CD4-positive, alpha-beta T cell treated with Interleukin-12 subunit alpha and Interleukin-12 subunit beta, for 1 hour (primary cell): ENCODE measurements at places on chromosomes 1 and 21.

- no peak for DNase-seq
Measured at GRCh38 chr1:160149716-160150115, 1.7 kb upstream of the ATP1A4 start.

GRCh38 chr1:80241566-80241965 is 1235.0 kb upstream of the ADGRL4 start:
- no peak for DNase-seq

GRCh38 chr1:89779151-89779940 is 41.5 kb upstream of the LRRC8D start:
- DNase-seq, result no peak

- no peak for DNase-seq
Measured at GRCh38 chr1:7008331-7008730, 223.1 kb downstream of the CAMTA1 start.

GRCh38 chr1:64981601-64982533 is 15.5 kb upstream of the JAK1 start:
- DNase-seq, result no peak

DNA sequence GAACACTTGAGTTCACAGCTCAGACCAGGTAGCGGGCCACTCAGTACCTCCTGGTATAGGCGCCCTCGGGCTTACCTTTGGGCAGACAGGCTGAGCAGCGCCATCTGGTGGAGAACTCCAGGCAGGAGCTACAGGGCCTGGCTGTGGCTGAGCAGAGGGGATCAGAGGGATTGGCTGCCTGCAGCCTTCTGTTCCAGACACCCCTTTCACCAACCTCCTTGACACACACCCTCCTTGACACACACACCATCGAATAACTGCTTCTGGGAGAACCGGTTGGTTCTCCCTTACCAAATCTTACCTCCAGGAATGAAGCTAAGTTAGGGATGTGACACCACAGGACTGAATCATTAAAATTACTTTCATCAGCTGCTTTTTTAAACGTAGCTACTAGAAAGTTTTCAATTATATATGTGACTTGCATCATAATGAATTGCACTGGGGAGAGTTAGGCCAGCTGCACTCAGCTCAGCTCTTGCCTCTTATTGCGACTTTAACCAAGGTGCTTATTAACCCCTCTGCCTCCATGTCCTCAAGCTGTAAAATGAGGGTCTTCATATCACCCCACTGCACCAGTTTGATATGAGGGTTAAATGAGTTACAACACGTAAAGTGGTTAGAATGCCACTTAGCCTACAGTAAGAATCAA is 6.6 kb downstream of the LIN28A start:
- peak; percentile 85 for DNase-seq

GRCh38 chr1:68327414-68327813 is 95.1 kb upstream of the WLS start:
- DNase-seq, result no peak

GRCh38 chr1:227922501-227923352 is 25.0 kb downstream of the WNT9A start:
- DNase-seq, result no peak

DNA sequence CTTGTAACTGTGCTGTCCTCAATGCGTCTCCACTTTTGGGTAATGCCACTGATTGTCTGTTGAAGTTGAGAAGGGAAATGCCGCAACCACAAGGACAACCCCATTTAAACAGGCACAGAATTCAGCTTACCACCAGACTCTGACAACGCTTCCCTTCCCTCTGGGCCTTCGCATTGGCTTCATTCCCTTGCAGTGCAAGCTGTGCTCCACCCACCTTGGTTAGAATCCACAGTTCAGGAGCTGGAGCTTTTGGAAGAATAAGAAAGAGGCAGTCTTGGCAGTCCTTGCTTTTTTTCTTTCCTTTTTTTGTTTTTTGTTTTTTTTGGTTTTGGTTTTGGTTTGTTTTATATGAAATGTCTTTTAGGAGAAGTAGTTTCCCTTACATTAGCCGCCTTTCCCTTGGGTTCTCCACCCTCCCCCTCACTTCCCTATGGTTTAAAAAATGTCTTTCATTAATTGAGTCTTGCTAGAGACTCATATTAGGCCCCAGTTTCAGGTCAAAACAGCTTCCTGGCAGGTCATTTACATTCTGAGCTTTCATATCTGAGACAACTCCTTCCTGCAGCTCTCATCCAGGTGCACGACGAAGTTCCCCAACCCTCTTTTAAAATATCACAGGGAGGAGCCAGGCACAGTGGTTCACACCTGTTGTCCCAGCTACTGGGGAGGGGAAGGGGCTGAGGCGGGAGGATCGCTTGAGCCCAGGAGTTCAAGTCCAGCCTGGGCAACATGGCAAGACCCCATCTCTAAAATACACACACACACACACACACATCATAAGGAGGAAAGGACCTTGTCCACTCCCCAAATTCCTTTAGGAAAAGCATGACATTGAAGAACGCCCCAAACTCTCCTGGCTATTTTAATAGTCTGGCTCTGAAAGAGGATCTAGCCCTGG is 20.7 kb upstream of the LAX1 start:
- peak; percentile 56 for DNase-seq

GRCh38 chr1:19458815-19459417 is 26.4 kb downstream of the CAPZB start:
- DNase-seq, result no peak

- DNase-seq, result no peak
Measured at GRCh38 chr1:197339106-197340060, 71.3 kb downstream of the CRB1 start.

DNA sequence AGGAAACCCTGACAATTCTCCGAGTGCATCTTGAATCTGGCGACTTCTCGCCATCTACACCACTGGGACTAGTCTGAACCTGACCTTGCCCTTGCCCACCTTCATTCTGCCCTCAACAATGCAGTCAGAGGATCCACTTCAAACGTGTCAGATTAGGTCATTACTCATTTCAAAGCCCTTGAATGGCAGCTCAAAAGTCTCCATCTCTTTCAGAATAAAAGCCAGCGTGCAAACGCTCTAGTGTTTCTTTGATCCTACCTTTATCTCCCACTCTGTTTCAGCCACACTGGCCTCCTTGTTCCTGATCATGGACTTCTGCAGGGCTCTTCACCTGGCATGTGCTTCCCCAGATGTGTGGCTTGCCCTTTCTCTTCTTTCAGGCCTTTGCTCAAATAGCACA is 31.3 kb downstream of the SLC30A1 start:
- DNase-seq, result no peak

- DNase-seq, result no peak
Measured at GRCh38 chr21:15617964-15618363, 111.8 kb upstream of the USP25 start.

GRCh38 chr1:234526922-234527321 is 47.9 kb upstream of the TARBP1 start:
- no peak for DNase-seq

GRCh38 chr1:145985502-145986439 is 10.6 kb downstream of the TXNIP start:
- no peak for DNase-seq

GRCh38 chr1:177351361-177352108 is 180.8 kb downstream of the BRINP2 start:
- no peak for DNase-seq

DNA sequence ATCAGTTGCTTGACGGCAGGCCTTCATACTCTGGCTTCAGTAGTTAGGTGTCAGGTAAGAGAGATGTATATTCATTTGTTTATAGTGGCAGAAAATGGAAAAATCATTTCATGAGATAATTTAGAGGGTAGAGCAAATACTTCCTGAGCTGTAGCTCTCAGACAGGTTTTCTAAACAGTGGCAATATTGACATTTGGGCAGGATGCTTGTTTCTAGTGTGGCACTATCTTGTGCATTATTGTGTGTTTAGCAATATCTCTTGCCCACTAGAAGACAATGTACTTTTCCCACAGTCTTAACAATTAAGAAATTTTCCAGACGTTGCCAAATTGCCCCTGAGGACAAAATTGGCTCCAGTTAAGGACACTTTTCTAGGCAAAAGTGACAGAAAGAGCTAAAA is 1143.1 kb downstream of the PLA2G4A start:
- DNase-seq, result no peak

GRCh38 chr1:66729119-66729518 is 23.1 kb upstream of the DYNLT5 start:
- DNase-seq, result no peak

DNA sequence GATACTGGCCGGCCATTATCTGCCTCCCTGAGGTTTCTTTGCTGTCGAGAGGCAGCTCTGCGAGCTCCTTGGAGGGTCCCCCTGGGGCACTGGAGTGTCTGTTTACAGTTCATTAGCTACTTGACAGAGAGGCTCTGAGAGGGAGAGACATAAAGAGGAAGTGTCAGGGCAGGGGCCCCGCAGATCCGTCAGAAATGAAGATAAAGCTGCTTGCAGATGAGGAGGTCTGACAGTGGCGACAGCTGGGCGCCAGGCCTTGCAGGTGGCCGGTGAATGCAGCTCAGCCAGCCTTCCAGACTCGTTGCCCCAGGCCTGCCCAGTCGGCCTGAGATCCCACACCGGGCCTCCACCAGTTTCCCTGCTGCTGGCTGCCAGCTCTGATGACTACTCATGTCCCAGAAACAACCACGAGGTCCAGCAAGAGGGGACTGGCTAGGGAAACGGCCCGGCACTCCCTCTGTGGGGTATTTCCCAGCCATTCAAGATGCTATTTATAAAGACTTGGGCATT is 84.7 kb downstream of the DISP3 start:
- DNase-seq, result no peak

- DNase-seq, result no peak
Measured at GRCh38 chr1:28241638-28242241, 5.8 kb downstream of the ATP5IF1 start.

DNA sequence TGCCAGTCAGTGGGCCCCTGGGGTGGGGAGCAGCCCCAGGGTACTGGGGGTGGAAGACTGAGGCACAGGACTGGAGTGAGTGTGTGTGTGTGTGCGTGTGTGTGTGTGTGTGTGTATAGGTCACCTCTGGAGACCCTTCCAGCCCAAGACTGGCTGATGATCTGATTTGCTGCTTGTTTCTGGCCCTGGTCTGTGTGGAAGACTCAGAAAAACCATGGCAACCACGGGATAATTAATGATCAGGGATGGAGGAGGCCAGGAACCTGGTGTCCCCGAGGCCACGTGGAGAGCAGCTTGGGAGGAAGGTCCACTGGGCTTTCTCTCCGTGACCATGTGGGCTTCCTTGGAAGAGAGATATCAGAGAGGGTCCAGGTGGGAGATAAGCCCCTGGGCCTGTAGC is 4.8 kb upstream of the ACTL8 start:
- no peak for DNase-seq

DNA sequence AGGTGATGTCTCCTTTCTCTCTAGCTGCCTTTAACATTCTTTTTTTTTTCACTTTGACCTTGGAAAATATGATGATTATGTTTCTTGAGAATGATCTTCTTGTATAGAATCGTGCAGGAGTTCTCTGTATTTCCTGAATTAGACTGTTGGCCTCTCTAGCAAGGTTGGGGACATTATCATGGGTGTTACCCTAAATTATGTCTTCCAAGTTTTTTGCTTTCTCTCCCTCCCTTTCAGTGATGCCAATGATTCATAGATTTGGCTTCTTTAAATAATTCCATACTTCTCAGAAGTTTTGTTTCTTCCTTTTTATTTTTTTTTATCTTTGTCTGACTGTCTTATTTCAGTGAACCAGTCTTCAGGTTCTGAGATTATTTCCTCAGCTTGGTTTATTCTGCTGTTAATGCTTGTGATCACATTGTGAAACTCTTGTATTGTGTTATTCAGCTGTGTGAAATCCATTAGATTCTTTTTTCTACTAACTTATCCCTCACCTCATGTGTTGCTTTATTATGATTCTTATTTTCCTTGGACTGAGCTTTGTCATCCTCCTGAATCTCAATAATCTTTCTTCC is 268.4 kb upstream of the NRIP1 start:
- no peak for DNase-seq

- DNase-seq, result no peak
Measured at GRCh38 chr1:8516793-8517556, 199.1 kb downstream of the SLC45A1 start.

DNA sequence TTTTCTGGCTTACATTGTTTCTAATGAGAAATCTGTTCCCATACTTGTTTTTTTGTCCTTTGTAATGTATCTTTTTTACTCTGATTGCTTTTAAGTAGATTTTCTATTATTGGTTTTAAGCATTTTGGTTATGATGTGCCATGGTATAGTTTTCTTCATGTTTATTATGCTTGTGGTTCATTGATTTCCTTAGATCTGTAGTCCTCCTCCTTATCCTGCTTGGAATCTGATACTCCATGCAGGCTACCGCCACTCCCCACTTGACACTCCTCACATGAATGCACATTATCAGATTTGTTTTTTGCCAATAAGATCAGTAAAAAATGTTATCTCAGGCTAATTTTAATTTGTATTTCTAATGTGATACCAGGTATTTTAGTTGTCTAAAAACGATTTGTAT is 20.8 kb downstream of the UROD start:
- DNase-seq, result no peak

- peak; percentile 54 for DNase-seq
Measured at GRCh38 chr1:156489166-156489934, 11.2 kb downstream of the MEF2D start.

- no peak for DNase-seq
Measured at GRCh38 chr1:204225841-204226735, 12.3 kb upstream of the GOLT1A start.

DNA sequence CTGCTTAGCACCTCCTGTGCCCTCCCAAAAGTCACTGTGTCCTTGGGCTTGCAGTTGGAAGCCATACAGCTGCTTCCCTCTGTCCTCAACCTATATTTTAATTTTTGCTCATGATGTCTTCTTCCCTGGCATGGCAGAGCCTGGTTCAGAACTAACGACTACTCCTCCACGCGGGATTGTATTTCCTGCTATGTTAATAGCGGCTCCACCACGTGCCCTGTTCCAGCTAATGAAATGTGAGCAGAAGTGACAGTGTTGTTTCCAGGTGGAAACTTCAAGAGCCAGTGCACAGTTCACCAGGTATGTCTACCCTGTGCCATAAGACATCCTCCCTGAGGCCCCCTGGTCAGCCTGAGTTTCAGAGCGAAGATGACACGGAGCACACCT is 52.1 kb downstream of the DHRS3 start:
- no peak for DNase-seq

DNA sequence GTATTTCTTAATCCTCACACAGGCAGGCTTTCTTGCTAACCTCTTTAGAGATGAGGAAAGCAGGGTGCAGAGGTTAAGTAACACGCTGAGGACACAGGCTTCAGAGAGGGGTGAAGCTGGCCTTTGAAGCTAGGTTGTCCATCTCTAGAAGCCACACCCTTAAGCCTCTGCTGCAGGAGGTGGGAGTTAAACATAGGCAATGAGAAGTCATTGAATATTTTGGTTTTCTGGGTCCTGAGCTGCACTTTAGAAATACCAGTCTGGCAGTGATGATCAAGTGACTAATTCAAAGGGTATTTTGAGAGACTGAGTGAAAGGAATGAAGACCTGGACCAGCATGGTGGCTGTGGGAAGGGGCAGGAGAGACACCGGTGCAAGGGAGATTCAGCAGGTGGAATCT is 9.9 kb downstream of the KCNJ15 start:
- no peak for DNase-seq

DNA sequence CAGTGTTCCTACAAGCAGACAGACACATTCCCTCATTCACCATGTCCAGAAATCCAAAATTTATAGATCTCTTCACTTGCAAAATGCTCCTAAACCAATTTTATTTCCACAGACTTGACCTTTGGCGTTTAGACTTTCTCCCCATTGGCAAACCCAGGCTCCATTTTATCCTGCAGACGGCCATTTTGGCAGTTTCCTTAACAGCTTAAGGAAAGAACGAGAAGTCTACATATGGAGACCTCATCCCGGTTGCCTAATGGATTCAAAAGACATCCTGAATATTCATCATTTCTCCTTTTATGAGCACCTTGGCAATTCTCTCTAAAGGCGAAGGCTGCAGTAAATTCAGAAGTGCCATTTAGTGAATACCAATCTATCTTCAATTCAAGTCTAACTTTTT is 132.9 kb downstream of the HLX start:
- DNase-seq, result no peak
